ENCODE measurements at places on chromosomes 5 and 9.

DNA sequence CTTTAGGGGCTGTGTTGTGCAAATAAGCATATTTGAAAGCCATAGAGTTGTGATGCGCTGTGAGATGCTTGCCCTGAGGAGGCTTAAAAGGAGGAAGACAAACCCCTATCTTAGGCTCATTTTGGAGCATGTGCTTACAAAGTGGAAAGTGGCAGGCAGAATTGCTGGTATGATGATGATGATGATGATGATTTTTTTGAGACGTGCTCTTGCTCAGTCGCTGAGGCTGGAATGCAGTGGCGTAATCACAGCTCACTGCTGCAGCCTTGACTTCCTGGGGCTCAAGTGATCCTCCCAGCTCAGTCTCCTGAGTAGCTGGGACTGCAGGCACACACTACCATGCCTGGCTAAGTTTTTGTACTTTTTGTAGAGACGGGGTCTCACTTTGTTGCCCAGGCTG lies 1.7 kb downstream of the CNOT8 start:
- H3K36me3 ChIP-seq: peaks cover 11% of the 10 kb centered on the region
- no peak overlapping the region for H3K27ac ChIP-seq
- H3K4me1 ChIP-seq: peaks cover 7% of the 10 kb centered on the region
- peak; percentile 47 for DNase-seq
- H3K4me3 ChIP-seq: no peak overlapping the region

GRCh38 chr9:110033869-110034268 lies 174.1 kb downstream of the C9orf152 start:
- H3K4me3 ChIP-seq: no peak overlapping the region
- no peaks in the 10 kb centered on the region for H3K27me3 ChIP-seq
- no peaks in the 10 kb centered on the region for H3K36me3 ChIP-seq
- H3K27ac ChIP-seq: no peak overlapping the region

- H3K36me3 ChIP-seq: peaks cover 12% of the 10 kb centered on the region
- no peak for DNase-seq
- H3K27ac ChIP-seq: no peak overlapping the region
- H3K27me3 ChIP-seq: no peaks in the 10 kb centered on the region
- peaks cover 4% of the 10 kb centered on the region for H3K4me1 ChIP-seq
- no peak overlapping the region for H3K4me3 ChIP-seq
Measured at GRCh38 chr9:135840539-135840938, 66.8 kb downstream of the CAMSAP1 start.

DNA sequence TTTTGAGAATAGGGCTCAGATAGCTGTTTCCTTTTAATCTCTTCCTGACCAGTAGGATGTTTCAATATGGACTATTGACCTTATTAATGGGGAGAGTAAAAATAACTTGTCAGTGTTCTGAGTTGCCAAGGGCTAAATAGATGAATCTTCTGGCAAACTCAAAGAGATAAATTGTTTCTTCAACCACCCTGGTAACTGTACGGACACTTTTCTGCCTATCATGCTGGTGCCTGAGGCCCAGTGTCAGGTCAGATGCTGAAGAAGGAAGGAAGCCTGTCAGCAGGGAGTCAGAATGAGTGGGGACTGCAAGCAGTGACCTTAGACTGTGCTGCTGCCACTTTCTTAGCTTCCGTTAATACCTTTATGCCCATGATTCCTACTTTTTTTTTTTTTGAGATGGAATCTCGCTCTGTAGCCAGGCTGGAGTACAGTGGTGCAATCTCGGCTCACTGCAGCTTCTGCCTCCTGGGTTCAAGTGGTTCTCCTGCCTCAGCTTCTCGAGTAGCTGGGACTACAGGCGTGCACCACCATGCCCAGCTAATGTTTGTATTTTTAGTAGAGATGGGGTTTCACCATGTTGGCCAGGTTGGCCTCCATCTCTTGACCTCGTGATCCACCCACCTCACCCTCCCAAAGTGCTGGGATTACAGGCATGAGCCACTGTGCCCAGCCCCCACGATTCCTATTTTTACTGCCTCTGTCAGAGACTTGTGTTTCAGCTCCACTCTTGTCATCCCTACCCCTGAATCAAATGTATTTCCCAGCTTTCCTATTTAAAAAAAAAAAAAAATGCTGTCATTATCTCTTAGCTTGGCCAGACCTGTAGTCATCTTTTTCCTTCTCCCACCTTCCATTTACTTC lies 33.7 kb downstream of the TGFBR1 start:
- H3K27me3 ChIP-seq: no peaks in the 10 kb centered on the region
- H3K36me3 ChIP-seq: peaks cover 6% of the 10 kb centered on the region
- no peak overlapping the region for H3K4me3 ChIP-seq
- H3K4me1 ChIP-seq: no peaks in the 10 kb centered on the region
- H3K27ac ChIP-seq: no peak overlapping the region

- H3K4me3 ChIP-seq: no peak overlapping the region
- no peaks in the 10 kb centered on the region for H3K27me3 ChIP-seq
- H3K4me1 ChIP-seq: no peaks in the 10 kb centered on the region
- no peaks in the 10 kb centered on the region for H3K36me3 ChIP-seq
- DNase-seq: no peak
Measured at GRCh38 chr5:38292228-38292627, 33.9 kb downstream of the EGFLAM start.

- DNase-seq: peak; percentile 75
- H3K27me3 ChIP-seq: no peaks in the 10 kb centered on the region
- H3K36me3 ChIP-seq: no peaks in the 10 kb centered on the region
- H3K27ac ChIP-seq: no peak overlapping the region
- no peak overlapping the region for H3K4me3 ChIP-seq
Measured at GRCh38 chr5:87243161-87243844, 24.4 kb upstream of the RASA1 start.

GRCh38 chr5:14153932-14154731 lies 11.0 kb downstream of the TRIO start:
- DNase-seq: no peak
- H3K36me3 ChIP-seq: no peaks in the 10 kb centered on the region
- no peaks in the 10 kb centered on the region for H3K27me3 ChIP-seq
- H3K27ac ChIP-seq: peak overlapping the region; percentile 90

- H3K36me3 ChIP-seq: no peaks in the 10 kb centered on the region
- H3K27me3 ChIP-seq: no peaks in the 10 kb centered on the region
- H3K27ac ChIP-seq: no peak overlapping the region
Measured at GRCh38 chr9:20314981-20315380, 307.3 kb downstream of the MLLT3 start.

Data from trophoblast cell (in vitro differentiated cells and primary cell).